ENCODE measurements at places on chromosomes 6 and 20.

- no peak for DNase-seq
These were observed 367.9 kb downstream of the PREX1 start for GRCh38 chr20:48459722-48460395.

- peak; percentile 96 for DNase-seq
These were observed 4.2 kb upstream of the ZBTB46 start for GRCh38 chr20:63835021-63835858.

DNA sequence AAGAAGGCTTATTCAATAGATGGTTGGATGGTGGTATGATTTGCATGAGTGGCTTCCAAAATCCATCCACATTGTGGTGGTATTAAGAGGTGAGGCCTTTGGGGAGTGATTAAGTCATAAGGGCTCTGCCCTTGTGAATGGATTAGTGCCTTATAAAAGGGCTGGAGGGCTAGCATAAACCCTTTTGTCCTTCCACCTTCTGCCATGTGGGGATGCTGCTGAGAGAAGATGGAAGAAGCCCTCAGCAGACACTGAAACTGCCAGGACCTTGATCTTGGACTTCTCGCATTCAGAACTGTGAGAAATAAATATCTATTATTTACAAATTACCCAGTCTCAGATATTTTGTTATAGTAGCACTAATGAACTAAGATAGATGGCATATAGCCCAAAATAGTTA, 27.8 kb upstream of the SRPK1 start:
- peak; percentile 60 for DNase-seq

- DNase-seq = no peak
These were observed 66.7 kb upstream of the ZNF217 start for GRCh38 chr20:53660078-53660909.

DNA sequence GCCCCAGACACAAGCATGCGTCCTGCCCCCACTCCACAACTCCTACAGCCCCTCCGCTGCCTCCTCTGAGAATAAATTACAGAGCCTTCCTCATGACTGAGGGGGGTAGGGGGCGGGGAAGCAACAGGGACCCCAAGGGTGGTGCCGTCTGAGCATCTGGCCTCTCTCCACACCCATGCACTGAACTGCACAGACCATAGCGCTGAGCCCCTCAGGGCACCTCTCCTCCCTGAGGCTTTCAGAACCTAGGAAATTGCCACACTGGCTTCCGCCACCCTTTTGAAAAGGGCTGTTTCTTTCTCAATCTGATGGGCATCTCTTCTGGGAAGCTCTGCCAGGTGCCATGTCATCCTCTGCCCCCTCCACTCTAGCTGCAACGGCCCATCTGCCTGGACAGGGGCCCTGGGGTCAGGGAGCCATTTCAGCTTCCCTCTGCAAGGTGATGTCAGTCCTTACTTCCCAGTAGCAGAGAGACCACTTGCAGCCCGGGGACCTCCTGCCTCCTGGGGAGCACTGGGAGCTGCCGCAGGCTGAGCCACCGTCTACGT, 2.5 kb downstream of the CST7 start:
- no peak for DNase-seq

DNA sequence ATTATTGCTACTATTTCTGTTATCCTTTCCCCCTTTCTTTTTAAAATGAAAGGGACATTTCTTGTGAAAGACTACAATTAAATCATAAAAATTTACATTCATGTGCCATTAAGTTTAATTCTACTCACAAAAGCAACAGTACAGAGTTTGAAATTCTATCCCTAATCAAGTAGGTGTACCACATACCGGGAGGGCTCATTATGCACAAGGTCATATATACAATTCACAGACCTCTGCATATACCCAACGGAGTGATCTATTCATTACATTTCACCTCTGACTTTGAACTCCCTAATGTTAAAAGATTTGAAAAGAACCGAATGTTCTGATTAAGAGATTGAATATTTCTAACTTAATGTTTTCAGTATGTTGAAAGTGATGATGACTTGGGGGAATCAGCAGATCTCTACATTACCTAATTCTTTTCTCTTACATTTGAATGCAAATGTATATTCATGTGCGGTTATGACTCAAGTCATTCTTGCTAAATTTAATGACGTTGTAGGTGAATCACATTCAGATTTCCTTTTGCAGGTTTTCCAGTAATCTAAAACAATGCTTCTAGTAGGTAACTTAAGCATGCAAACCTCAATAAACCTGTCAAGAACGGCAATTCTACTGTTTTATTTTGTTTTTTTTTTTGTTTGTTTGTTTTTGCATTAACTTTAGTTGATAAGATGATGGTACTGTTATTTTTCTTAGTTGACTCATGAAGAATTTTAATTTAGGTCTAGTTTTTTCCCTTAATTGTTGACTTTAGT, 7.3 kb downstream of the EYA4 start:
- DNase-seq = no peak

DNA sequence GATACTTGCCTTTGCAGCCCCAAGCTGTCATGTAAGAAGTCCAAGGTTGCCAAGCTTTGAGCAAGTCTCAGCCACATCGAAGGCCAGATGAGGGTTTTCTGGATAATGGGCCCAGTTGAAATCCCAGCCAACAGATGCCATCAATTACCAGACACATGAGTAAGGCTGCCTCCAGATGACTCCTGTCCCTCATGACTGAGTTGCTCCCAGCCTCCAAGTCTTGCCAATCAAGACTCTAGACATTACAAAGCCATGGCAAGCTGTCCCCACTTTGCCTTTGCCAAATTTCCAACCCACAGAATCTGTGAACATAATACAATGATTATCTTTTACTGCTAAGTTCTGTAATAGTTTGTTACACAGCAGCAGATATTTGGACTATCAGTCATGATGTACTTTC, 76.8 kb upstream of the ARMC2 start:
- no peak for DNase-seq

- peak; percentile 2 for DNase-seq
These were observed 27.8 kb downstream of the SLC23A2 start for GRCh38 chr20:4973330-4974097.

DNA sequence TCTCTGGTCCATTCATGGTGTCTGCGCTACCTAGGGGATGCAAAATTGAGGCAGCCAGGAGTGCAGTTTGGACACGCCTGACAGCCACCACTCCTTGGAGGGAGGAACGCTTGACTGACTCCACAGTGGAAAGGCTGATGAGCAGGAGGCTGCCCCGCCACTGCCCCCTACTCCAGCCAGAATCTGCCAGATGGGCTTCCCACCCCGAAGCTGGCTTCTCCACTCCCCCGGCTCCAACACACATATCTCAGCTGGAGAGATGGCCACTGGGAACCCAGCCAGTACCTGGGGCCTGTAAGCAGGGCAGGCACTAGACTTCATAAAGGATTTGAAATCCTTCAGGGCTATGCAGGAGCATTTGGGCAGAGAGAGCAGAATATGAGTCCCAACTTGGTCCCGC, 51.4 kb upstream of the BLCAP start:
- no peak for DNase-seq

GRCh38 chr6:74320074-74320473, 624.1 kb downstream of the CD109 start:
- no peak for DNase-seq

- no peak for DNase-seq
These were observed 101.4 kb downstream of the PRDM1 start for GRCh38 chr6:106187424-106187982.

DNA sequence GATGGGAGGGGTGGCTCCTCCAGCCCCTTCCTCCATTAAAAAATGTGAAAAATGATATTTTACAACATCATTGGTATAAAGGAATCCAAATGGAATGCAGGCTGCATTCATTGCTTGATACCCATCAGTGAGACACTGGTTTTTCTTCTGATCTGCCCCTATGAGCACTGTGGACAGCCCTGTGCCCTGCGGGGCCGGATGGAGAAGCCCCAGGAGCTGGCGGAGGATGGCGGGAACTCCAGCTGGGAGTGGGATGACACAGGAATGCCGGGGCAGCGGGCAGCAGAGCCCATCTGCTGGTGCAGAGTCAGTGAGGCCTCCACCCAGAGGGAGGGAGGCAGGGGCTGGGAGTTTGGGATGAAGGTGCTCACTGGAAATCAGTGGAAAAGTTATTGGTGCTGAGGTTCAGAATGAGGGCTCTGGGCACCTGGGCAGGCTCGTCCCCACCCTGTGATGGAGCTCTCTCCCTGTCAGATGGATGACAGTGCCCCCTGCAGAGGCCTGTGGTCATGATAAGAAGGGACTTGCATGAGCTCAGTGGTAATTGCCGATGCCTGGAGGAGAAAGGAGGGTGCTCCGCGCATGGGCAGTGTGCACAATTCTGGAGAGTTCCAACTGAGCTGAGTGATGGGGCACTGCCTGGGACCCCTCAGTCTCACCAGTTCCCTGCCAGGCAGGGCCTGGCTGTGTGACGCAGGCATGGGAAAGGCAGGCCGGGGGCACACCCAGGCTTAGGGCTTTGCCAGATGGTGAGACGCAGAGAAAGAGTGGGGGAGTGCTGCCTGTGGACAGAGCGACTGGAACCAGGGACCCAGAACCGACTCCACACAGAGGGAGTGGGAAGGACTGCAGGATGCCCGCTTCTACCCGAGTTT, 23.2 kb downstream of the CTCFL start:
- DNase-seq = no peak

DNA sequence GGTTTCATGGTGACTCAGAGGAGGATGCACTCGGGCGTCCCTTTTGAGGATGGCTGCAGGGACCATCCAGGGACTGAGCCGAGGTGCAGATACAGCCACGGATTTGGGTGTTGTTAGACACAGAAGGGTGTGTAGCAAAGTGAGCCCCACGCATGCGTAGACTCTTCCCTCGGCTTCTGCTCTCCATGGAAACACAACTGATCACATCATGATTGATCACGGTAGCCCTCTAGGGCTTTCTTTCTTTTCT, 606 bp upstream of the ULBP1 start:
- DNase-seq = peak; percentile 59
